SJSA1 (cell line): ENCODE measurements at places on chromosomes 3 and 15.

DNA sequence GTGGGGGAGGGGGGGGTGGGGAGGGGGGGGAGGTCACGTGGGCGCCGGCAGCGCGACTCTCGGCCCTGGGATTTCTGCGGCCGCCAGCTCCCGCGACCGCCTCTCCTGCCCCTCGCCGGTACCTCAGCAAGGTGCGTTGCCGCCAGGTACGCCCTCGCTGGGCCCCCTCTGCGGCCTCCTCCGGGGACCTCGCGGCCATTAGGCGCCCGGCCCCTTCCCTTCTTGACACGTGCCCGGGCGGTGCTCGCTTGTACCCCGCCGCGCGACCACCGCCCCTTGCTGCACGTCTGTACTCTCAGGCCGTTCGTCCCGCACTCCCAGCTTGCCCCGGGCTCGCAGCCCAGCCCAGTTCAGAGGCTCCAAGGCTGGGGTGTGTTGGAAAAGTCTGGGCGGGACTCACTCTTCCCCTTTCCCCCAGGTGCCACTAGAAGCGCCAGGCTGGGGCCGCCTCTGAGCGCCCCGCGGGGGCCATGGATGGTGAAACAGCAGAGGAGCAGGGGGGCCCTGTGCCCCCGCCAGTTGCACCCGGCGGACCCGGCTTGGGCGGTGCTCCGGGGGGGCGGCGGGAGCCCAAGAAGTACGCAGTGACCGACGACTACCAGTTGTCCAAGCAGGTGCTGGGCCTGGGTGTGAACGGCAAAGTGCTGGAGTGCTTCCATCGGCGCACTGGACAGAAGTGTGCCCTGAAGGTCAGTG, at the start of gene MAPKAPK3:
TSS of gene MAPKAPK3 (plus strand) at position 56 of the 696 bp plus-strand sequence. CDS start at position 471, 415 bp downstream.
- DNase-seq, result no peak

DNA sequence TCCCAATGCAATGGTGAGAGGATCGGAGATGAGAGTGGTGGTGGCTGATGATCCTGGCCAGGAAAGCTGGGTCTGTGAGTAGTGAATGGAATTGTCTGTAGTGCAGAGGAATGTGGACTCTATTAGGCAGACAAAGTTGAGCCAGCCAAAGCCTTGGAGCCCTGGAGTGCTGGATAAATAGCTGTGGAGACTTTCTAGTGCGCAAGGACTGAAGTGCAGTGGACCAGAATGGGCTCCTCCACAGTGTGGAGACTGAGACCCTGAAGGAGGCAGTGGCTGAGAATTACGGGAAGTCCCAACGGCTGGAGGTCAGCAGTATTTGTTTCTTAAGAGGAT, 874 bp downstream of the ZNF662 start:
- no peak for DNase-seq

DNA sequence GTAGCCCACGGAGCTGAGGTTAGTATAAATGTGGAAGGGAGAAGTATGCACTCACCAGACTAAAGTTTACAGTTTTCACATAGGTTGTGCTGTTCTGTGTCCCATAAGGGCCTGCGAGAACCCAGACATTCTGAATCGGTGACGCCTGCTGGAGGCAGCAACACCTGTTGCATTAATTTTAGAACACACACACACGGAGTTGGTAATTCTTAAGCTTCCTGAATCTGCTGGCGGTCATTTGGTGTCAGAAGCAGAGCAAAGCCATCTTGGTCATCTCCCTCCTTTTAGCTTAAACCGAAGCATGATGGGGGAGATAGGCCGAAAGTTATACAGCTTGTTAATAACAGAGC, 41.1 kb upstream of the AP3B2 start:
- no peak for DNase-seq

DNA sequence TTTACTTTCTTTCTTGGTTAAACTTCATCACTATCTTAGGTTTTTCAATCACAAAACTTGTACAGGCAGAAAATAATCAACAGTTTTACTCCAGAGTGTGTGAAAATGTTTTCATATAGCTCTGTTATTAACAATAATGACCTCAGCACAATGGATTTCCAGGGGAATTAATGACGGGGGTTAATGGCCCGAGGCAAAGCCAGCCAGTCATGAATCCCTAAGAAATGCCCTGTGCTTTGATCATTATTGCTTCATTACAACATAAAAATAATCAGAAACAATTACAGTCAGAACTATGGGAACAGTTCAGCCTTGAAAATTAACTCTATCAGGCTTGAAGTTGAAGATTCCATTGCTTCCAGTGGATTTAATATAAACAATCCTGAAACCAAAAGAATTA, 875.4 kb downstream of the ROBO2 start:
- no peak for DNase-seq

DNA sequence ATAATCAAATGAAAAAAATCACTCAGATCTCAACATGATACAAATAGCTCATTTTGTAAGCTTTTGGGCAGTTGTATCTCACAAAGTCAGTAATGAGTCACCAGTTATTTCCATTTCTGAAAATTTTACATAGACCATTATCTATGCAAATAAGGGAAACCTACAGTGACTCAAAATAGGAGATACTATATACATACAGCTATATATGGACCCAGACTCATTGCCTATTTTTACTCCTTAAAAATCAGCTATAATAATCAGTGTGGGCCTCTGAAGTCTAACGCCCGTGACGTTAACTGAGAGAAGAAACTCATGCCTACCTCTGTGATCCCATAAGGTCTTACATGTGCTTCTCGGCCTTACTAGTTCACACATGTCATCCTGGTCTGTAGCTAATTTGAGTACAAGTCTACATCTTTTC, 31.6 kb downstream of the LRIG1 start:
- DNase-seq, result no peak

DNA sequence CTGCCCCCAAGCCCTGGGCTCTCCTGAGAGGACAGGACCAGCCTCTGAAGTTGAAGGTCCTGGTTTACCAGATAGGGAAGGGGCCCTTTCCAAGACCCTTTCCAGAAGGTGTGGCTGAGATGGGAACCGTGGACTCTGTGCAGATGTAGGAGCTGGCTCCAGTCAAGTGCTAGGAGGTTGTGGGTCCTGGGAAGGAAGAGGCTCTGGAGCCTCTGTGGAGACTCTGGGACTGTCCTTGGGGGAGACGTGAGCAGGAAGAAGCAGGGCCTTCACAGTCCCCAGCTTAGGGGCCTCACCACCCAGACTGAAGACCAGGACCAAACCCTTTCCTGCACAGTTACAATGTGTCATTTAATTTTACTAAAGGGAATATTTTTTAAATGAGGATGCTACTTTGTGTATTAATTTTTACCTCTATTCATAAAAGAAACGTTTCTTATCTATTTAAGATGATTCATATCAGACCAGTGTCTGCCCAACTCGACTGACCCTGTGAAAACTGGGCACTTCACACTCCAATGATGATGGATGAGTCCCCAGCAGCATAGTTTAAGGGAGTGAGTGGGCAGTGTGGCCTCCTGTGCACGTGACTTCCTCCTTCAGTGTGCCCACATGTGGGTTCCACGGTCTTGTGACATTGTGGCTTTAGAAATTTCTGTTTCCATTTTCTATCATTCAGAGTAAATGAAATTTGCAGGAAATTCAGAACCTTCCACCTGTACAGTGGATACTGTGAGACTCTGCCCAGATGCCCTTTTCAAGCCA, 10.9 kb downstream of the CCR5AS start:
- DNase-seq, result no peak

DNA sequence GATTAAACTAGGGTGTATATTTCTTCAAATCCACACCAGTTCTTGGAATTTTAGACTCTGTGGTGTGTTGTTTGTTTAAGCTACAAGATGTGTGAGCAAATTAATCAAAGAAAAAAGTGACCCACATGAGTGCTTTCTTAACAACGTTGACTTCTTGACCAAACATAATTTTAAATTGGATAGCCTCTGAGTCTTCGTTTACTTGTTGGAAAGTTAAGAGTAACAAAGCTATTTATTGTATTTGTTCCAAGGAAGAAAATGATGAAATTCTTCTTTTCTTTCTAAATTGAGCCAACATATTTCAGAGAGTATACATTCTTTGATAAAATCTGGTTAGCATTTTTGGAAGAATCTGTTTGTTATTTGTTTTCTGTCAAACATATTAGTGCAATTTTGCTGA, 99.9 kb upstream of the IGSF10 start:
- no peak for DNase-seq

DNA sequence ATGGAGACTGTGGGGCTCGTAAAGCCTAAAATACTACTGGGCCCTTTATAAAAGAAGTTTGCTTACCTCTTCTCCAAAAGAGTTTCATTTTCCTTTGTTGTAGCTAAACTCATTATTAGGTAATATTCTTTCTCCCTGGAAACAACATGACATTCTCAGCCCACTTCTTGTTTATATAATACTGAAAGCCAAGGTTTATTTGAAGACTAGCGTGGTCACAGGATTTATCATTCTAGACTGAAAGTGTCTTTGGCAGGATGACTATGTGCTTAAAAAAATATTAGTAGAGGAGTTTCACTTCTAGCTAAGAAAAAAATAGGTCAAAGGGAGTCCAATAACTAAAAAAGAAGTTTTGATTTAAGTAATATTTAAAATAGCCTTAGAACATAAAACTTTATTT, 1085.2 kb upstream of the CADM2 start:
- DNase-seq, result no peak

GRCh38 chr3:20232906-20233780, 47.1 kb upstream of the SGO1 start:
- no peak for DNase-seq

DNA sequence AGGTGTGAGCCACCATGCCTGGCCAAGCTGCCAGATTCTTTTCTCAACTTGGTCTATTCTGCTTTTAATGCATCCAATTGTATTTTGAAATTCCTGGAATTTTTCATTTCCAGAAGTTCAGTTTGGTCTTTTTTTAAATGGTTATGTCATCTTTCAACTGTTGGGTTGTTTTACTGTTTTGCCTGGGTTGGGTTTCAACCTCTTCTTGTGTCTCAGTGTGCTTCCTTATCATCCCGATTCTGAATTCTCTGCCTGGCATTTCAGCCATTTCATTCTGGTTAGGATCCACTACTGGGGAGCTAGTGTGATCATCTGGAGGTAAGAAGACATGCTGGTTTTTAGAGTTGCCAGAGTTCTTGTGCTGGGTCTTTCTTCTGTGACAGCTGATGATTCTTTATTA, 61.5 kb downstream of the LRRC49 start:
- no peak for DNase-seq

DNA sequence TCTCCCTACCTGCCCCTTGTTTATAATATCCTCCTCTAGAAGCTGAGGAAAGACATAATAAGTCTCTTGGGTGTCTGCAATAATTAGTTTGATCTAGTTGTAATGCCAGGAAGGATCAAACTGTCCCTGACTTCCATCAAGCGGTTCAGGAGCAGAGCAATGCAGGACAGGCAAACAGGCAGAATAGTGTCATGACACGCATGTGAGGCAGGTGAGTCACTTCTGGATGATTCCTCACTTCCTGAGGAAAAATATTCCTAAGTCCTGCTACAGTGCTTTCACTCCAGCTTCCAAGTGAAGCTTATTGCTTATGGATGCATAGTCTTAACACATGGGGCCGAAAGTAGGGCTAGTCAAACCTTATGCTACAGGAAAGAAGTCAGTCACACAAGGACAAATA, 85.8 kb downstream of the GREM1 start:
- no peak for DNase-seq

- no peak for DNase-seq
Measured at GRCh38 chr3:19213603-19214220, 65.4 kb downstream of the KCNH8 start.
